H9 (cell line): ENCODE measurements at places on chromosomes 1 and 21. TPM values are rescaled to one million over a fixed set of nuclear protein-coding genes. Genes with fewer than 3 reads are reported as not detected.

RAVER2 gene
- total RNA-seq = 13.3 and 13.6 TPM in 2 replicates

S100A3 gene
- not detected in 2 replicates for total RNA-seq

NCMAP gene
- 0.33 and 0.35 TPM in 2 replicates for total RNA-seq

FOXD3 gene
- 25.8 and 26.1 TPM in 2 replicates for total RNA-seq

TFF2 gene
- not detected in 2 replicates for total RNA-seq

PLA2G2A gene
- 6.2 and 7.1 TPM in 2 replicates for total RNA-seq

OR2L13 gene
- total RNA-seq = not detected in 2 replicates

FCER1G gene
- total RNA-seq = 0.44 and 0.90 TPM in 2 replicates

CLCA4 gene
- not detected in 2 replicates for total RNA-seq

ZBTB8A gene
- total RNA-seq = 11.1 and 11.3 TPM in 2 replicates

TBX15 gene
- 0.07 TPM in 1 of 2 replicates, not detected in the other for total RNA-seq

RYR2 gene
- 3.3 and 3.4 TPM in 2 replicates for total RNA-seq

TEKT2 gene
- 0.20 and 0.86 TPM in 2 replicates for total RNA-seq

MEGF6 gene
- total RNA-seq = 19.9 and 21.3 TPM in 2 replicates

SHCBP1L gene
- not detected in 2 replicates for total RNA-seq

KCNE1 gene
- total RNA-seq = 0.13 and 0.28 TPM in 2 replicates

OR2AK2 gene
- not detected in 2 replicates for total RNA-seq

BRDT gene
- 0.15 TPM in 2 replicates for total RNA-seq

HSD11B1 gene
- total RNA-seq = not detected in 2 replicates

SMPDL3B gene
- 49.5 and 51.3 TPM in 2 replicates for total RNA-seq

CCDC185 gene
- total RNA-seq = not detected in 2 replicates

P3R3URF gene
- total RNA-seq = not detected in 2 replicates

MMP23B gene
- 12.5 and 13.7 TPM in 2 replicates for total RNA-seq

SRGAP2 gene
- 36.5 and 37.9 TPM in 2 replicates for total RNA-seq

CREB3L4 gene
- total RNA-seq = 27.6 and 27.7 TPM in 2 replicates

SSR2 gene
- total RNA-seq = 170 and 172 TPM in 2 replicates

TFF3 gene
- 1.5 TPM in 2 replicates for total RNA-seq

PAPPA2 gene
- 0.75 and 0.81 TPM in 2 replicates for total RNA-seq

SH2D2A gene
- total RNA-seq = 2.0 and 2.5 TPM in 2 replicates

LIPI gene
- not detected in 2 replicates for total RNA-seq

LCE3E gene
- not detected in 2 replicates for total RNA-seq

NBPF4 gene
- not detected in 2 replicates for total RNA-seq

RUSC1 gene
- 66.9 and 70.8 TPM in 2 replicates for total RNA-seq

PEA15 gene
- total RNA-seq = 80.8 and 82.1 TPM in 2 replicates

FMOD gene
- total RNA-seq = not detected in 2 replicates

FLAD1 gene
- total RNA-seq = 97.0 and 102 TPM in 2 replicates

ACKR1 gene
- total RNA-seq = 0.26 and 0.39 TPM in 2 replicates

UMODL1 gene
- not detected in 2 replicates for total RNA-seq

ARPC5 gene
- total RNA-seq = 67.7 and 69.7 TPM in 2 replicates

RNU1-1 gene
- 1,874 and 2,051 TPM in 2 replicates for total RNA-seq

C1orf141 gene
- total RNA-seq = not detected in 2 replicates

RIMKLA gene
- total RNA-seq = 4.7 and 6.2 TPM in 2 replicates

SWT1 gene
- total RNA-seq = 5.2 and 5.8 TPM in 2 replicates

COL8A2 gene
- 1.5 TPM in 2 replicates for total RNA-seq

SLC45A1 gene
- 0.63 and 1.1 TPM in 2 replicates for total RNA-seq

BARHL2 gene
- total RNA-seq = not detected in 2 replicates

CELSR2 gene
- 26.7 and 29.2 TPM in 2 replicates for total RNA-seq

KIRREL1 gene
- total RNA-seq = 29.9 and 30.5 TPM in 2 replicates

EPHA8 gene
- 3.4 and 3.6 TPM in 2 replicates for total RNA-seq

TNFSF18 gene
- not detected in 2 replicates for total RNA-seq

ASCL5 gene
- 0.15 and 0.31 TPM in 2 replicates for total RNA-seq

AQP10 gene
- total RNA-seq = not detected in 2 replicates

CENPS gene
- 16.3 and 17.8 TPM in 2 replicates for total RNA-seq
